NCI-H1417 treated with DMSO at 0.1 percent for 48 hours (cell line): ENCODE measurements at places on chromosomes 2 and 18.

DNA sequence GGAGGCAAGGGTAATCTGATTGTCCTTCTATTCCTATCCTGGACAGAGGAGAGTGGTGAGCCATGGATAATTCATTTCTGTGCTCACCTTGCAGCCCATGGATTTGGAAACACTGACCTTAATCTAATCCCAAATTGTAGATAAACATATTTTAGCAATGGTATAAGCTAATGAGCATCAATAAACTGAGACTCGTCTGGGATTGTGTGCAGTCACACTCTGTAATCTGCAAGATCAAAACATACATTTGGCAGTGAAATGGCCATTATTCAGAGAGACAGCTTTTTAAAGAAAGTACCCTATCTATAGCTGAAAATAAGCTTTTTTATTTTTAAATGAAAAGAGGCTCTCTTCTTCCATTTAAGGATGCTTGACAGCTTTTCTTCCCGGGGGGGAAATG, 506.5 kb downstream of the NRXN1 start:
- no peak for DNase-seq

GRCh38 chr18:48517048-48517447, 21.8 kb upstream of the CTIF start:
- DNase-seq = no peak

- no peak for DNase-seq
Measured at GRCh38 chr2:196233021-196233804, 61.8 kb upstream of the STK17B start.

DNA sequence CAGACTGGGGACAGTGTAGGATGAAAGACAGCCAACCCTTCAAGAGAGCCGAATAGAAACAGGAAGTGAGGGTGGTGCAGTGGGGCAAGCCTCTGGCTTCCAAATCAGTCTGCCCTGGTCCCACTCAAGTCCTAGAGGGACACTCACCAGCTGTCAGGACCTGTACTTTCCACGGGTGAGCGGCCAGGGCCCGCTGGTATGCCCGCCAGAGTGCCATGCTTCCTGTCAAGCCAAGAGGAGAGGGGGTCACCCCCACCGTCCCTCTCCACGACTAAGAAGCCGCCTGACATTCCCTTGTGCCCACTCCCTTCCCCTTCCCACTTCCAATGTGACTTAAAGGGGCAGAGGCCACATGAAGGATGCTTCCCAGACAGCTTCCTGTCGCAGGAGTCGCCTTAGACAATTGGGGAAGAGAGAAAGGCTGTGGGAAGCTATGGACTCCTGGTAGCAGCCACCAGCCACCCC, 564 bp downstream of the MPV17 start:
- no peak for DNase-seq

GRCh38 chr2:39679805-39680204, 14.1 kb downstream of the TMEM178A start:
- no peak for DNase-seq

GRCh38 chr2:53247956-53248735, 519.5 kb upstream of the CHAC2 start:
- DNase-seq = no peak

- no peak for DNase-seq
Measured at GRCh38 chr2:219661197-219661954, 33.9 kb downstream of the SLC4A3 start.

DNA sequence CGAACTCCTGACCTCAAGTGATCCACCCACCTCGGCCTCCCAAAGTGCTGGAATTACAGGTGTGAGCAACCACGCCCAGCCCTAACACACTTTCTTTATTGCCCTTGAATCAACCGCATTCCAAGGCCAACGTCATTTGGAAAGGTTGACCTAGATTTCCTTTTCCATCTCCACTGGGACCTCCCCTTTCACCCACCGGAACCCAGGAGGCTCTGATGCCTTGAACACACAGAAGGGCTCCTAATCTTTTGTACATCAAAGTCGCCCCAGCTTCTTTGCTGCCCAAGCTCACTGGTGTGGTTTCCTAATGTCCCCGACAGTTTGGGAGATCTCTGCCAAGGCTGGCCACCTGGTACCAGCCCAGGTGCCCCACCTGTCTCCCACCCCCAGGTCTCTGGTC, 46.2 kb upstream of the CAB39 start:
- no peak for DNase-seq

- DNase-seq = no peak
Measured at GRCh38 chr18:13835202-13835601, 11.3 kb downstream of the MC5R start.

GRCh38 chr2:184004289-184004947, 593.9 kb upstream of the ZNF804A start:
- no peak for DNase-seq

GRCh38 chr2:97210325-97210724, 97.4 kb downstream of the ANKRD36 start:
- no peak for DNase-seq

- no peak for DNase-seq
Measured at GRCh38 chr2:217612920-217613319, 389.9 kb downstream of the TNS1 start.

DNA sequence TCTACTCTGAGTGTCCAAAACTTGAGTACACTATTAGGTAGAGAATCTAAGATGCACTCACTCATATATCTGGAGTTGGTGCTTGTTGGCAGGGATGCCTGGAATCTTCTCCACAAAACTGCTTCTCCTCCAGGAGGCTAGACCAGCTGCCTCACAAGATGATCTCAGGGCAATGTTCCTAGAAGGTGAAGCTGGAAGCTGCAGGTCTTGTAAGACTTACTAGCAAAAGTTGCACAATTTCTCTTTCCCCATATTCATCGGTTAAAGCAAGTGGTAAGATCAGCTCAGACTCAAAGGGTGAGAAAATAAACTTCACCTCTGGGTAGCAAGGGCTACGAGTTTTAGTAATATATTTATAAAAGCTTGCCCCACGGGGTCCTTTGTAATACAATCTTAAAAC, 454.4 kb upstream of the ACVR2A start:
- DNase-seq = no peak

- DNase-seq = no peak
Measured at GRCh38 chr2:12764849-12765605, 48.3 kb downstream of the TRIB2 start.

- no peak for DNase-seq
Measured at GRCh38 chr2:64359892-64360657, 93.9 kb upstream of the LGALSL start.

- DNase-seq = no peak
Measured at GRCh38 chr18:77528872-77529271, 279.2 kb downstream of the GALR1 start.

GRCh38 chr18:37299471-37300304, 265.9 kb downstream of the CELF4 start:
- DNase-seq = peak; percentile 97

GRCh38 chr18:11909591-11910026, 1.5 kb upstream of the MPPE1 start:
- no peak for DNase-seq

DNA sequence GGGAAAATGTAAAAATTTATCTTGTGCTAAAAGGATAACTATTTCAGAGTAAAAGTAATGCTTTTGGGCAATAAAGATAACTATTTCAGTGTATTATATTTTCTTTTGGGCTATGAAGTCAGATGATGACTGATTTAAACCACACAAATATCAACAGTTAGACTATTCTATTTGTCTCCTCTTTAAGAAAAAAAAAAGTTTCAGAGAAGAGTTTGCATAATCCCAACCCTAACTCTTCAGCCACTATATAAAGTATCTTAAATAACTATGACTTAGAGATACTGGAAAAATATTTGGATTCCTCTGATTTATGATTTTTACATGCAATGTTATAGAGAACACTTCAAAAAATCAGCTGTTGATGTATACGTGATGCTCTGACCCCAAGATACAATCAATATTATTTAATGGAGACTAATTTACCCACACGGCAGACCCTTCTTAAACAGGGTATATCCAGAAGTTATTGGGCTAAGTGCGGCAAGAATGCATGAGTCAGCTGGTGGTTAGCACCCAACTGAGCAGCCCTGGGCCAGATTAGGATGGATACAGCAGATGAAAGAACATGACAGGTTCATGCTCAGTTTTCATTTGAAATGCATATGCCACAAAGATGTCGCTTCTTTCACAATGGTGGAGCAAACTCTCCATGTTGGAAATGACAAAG, 279.0 kb downstream of the AFF3 start:
- no peak for DNase-seq

DNA sequence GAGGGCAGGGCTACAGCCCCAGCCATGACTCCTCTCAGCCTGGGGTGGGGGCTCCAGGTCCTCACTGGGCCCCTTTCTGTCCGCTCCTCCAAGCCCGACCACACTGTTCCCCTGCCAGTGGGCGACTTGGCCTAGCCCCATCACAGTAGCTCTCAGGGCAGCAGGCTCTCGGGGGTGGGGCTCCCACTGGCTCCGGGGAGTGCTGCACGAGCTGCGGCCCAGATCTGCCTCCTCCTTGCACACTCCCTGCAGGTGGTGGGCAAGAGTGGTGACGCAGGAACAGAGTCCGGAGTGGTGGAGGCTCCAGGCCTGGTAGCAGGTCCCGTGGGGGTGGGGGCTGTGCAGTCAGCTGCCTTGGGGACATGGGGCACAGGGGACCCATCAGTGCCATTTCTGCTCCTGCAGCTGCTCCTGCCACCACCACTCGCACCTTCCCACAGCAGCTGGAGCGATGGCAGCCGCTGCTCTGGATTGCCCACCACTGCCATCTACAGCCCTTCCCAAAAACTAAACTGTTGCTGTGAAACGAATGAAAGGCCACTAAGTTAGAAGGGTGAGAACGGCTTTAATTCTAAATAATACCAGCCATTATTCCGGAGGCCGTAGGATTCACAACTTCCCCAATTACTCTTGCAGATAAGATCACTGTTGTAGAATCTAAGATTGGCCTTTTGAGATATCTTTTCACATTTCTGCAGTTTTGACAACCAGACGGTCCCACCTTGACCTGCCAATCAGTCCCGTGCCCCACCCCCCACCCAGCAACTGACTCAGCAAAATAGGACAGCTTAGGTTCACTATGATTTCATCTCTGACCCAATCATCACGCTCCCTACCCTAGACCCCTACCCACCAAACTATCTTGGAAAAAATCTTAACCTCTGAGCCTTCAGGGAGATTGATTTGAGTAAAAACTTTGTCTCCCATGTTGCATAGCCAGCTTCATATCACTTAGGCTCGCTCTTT, 530.2 kb downstream of the DCC start:
- DNase-seq = no peak

DNA sequence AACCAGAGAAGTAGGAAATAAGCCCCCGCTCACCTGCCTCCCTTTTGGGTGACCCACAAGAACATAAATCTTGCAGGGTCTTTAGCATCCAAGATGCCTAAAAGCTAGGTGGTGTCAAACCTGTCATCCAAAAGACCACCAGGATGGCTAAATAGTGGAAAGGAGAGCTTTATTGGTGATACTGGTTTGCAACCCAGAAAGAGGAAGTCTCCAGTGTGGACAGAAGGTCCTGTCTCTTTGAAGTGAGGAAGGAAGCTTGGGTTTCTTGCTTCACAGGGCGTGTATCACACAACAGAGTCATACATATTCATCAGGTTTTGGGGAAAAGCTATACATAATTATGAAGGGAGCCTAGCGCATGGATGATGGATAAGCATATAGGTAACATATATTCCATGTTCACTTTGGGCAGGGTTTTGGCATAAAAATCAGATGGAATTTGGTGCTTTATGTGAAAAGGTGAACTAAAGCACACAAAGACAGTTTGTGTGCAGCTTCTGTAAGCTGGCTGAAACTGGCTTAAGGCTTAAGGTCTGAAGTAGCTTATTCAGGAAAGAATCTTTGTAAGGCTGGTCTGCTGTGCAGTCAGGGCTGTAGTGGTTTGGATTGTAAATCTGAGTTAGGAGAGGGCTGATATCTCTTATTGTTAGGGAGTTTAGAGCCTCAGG, 102.2 kb upstream of the MSH2 start:
- DNase-seq = no peak

DNA sequence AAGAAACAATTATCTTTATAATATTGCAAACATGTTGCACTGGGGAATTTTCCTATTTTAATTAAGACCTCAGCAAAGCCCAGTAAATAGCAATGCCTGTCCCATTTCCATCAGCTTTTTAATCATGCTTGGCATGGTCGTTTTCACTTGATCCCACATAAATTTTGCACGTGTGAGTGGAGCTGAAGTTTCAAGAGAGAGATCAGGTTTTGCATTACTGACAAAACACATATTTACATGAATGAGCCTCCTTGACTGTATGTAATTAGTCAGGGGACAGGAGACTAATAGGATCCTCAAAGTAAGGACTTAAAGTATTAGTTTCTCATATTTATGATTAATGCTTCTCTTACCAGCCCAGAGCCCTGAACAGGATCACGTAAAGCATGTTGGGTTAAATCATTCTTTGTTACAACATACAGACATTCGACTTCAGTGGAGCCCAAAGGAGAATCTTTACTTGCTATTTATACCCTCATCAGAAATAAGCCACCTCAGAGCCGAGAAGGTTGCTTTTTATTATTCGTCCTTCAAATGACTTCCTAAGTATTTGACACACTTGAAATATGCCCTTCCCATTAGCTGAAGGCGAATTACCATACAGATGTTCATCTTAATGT, 711.3 kb downstream of the GALR1 start:
- no peak for DNase-seq

- no peak for DNase-seq
Measured at GRCh38 chr2:71886241-71886640, 261.4 kb downstream of the CYP26B1 start.
